ENCODE measurements at places on chromosomes 13 and 19.

- DNase-seq = no peak
Observed at GRCh38 chr13:31638577-31638976, 100.7 kb upstream of the RXFP2 start.

GRCh38 chr19:28435551-28436271 is 777.2 kb downstream of the UQCRFS1 start:
- no peak for DNase-seq

GRCh38 chr13:49042476-49042875 is 66.8 kb downstream of the FNDC3A start:
- DNase-seq = no peak

DNA sequence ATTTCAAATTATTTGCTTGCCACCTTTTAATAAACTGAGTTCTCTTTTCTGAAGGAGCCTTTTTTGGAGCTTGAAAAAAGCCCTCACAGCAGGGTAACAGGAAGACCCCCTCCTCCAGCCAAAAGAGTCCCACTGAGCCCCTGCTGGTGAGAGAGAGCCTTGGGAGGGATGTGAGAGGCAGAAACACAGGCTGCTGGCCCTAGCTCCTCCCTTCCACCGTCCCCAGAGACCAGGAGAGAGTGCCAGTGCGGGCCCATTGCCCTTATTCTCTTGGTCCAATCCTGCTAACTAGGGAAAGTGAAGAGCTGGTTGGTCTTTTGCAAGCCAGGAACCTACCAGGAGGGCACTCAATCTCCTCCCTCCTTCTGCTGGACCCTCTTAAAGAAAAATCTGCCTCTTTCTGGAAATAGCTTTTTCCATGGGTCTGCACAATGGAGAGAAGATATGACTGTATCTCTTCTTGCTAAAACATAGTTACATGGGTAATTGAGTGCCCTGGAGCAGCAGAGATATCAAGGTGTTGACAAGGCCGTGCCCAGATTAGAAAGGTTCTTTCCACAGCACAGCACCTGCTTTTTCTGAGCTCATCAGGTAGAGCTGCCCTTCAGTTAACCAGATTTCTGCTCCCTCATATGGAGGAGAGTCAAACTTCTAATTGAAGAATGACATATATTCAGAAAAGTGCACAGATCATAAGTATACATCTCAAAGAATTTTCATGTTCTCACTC is 113.9 kb downstream of the LRCH1 start:
- no peak for DNase-seq

- DNase-seq = peak; percentile 18
Observed at GRCh38 chr19:49421039-49421877, 2.0 kb downstream of the PTH2 start.

- DNase-seq = no peak
Observed at GRCh38 chr13:35530147-35530546, 53.7 kb upstream of the MAB21L1 start.
